ENCODE measurements at places on chromosomes 2 and 18. TPM values are rescaled to one million over a fixed set of nuclear protein-coding genes. Genes with fewer than 3 reads are reported as not detected.

Gene HRH4
- not detected for total RNA-seq

Gene SRD5A2
- total RNA-seq, result not detected

Gene IL36A
- not detected for total RNA-seq

Gene SCYGR4
- total RNA-seq, result not detected

Gene NMS
- total RNA-seq, result not detected

Gene VWA3B
- total RNA-seq, result 0.33 TPM

Gene NMUR1
- total RNA-seq, result not detected

Gene DSC2
- total RNA-seq, result 0.86 TPM

Gene PSD4
- total RNA-seq, result 10.9 TPM

Gene ZFP36L2
- 29.8 TPM for total RNA-seq

Gene DLX1
- total RNA-seq, result 3.2 TPM

Gene APLF
- 0.63 TPM for total RNA-seq

Gene HDHD2
- total RNA-seq, result 9.2 TPM

Gene ASXL3
- total RNA-seq, result not detected

Gene BOLL
- not detected for total RNA-seq
